ENCODE measurements at places on chromosomes 5 and 9.

GRCh38 chr5:42840842-42841567 lies 29.3 kb upstream of the SELENOP start:
- no peak for DNase-seq

- no peak for DNase-seq
These were observed 55.2 kb downstream of the RIC1 start for GRCh38 chr9:5684101-5684500.

- no peak for DNase-seq
These were observed 83.2 kb upstream of the NUDT12 start for GRCh38 chr5:103645816-103646215.

DNA sequence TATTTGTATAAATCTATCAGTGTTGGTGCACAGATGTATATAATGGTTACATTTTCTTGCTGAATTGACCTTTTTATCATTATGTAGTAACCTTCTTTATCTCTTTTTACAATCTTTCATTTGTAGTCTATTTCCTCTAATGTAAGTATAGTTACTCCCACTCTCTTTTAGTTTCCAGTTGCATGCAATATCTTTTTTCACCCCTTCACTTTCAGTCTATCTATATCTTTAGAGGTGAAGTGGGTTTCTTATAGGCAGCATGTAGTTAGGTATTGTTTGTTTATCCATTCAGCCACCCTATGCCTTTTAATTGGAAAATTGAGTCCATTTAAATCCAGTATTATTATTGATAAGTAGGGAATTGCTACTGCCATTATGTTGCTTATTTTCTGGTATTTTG lies 6.1 kb upstream of the EMB start:
- no peak for DNase-seq
